ENCODE measurements at places on chromosomes 4 and X. TPM values are rescaled to one million over a fixed set of nuclear protein-coding genes. Genes with fewer than 3 reads are reported as not detected.

HPGD gene
- total RNA-seq, result 1.4 TPM

GRIA2 gene
- not detected for total RNA-seq

H2AZ1 gene
- 477 TPM for total RNA-seq

SEC24D gene
- total RNA-seq, result 43.9 TPM

FGF13 gene
- total RNA-seq, result not detected

HAND2 gene
- not detected for total RNA-seq

LINC00632 gene
- total RNA-seq, result 5.8 TPM

NKAP gene
- total RNA-seq, result 10.2 TPM

FATE1 gene
- total RNA-seq, result not detected

TEX13D gene
- not detected for total RNA-seq

POU3F4 gene
- not detected for total RNA-seq

TEC gene
- total RNA-seq, result 2.7 TPM

ANOS1 gene
- not detected for total RNA-seq

MAP7D2 gene
- 0.50 TPM for total RNA-seq

MSN gene
- 480 TPM for total RNA-seq

BEX5 gene
- 0.71 TPM for total RNA-seq

GUCY1B1 gene
- 0.66 TPM for total RNA-seq

VCX3B gene
- not detected for total RNA-seq

SYTL5 gene
- total RNA-seq, result not detected

GPR143 gene
- not detected for total RNA-seq
